ENCODE measurements at places on chromosomes 5 and 9. TPM values are rescaled to one million over a fixed set of nuclear protein-coding genes. Genes with fewer than 3 reads are reported as not detected.

Gene CER1
- not detected for total RNA-seq

Gene BARHL1
- not detected for total RNA-seq

Gene TSSK1B
- not detected for total RNA-seq

Gene SLC34A1
- total RNA-seq = not detected

Gene SLC1A1
- total RNA-seq = 1.0 TPM

Gene ZFP37
- 1.4 TPM for total RNA-seq

Gene FSTL4
- total RNA-seq = 3.8 TPM

Gene ALAD
- 16.3 TPM for total RNA-seq

Gene INSL4
- 15.8 TPM for total RNA-seq

Gene PCDHA11
- 0.08 TPM for total RNA-seq

Gene RASGEF1C
- total RNA-seq = 0.23 TPM

Gene TOR4A
- total RNA-seq = 28.4 TPM

Gene CCL28
- total RNA-seq = 0.09 TPM

Gene DAB2
- total RNA-seq = 7.6 TPM

Gene ANKRD18A
- 13.1 TPM for total RNA-seq

Gene KIF12
- total RNA-seq = 2.1 TPM

Gene NEUROG1
- not detected for total RNA-seq

Gene OR1J2
- not detected for total RNA-seq

Gene PCDHB2
- 3.7 TPM for total RNA-seq

Gene ZNF618
- total RNA-seq = 7.9 TPM

Gene PCDHB9
- 0.26 TPM for total RNA-seq

Data from A549 treated with Mapracorat at 1 μM for 4 hours (cell line).